ENCODE measurements at places on chromosomes 13 and 19. TPM values are rescaled to one million over a fixed set of nuclear protein-coding genes. Genes with fewer than 3 reads are reported as not detected.

The CYP2F1 gene
- polyA plus RNA-seq: 0.07 TPM

The URAD gene
- polyA plus RNA-seq: 0.39 TPM

The SLC10A2 gene
- 0.07 TPM for polyA plus RNA-seq

The PCSK4 gene
- polyA plus RNA-seq: 11.5 TPM

The LGI4 gene
- polyA plus RNA-seq: 9.8 TPM

The MATK gene
- 16.2 TPM for polyA plus RNA-seq

The CEACAM8 gene
- 0.41 TPM for polyA plus RNA-seq

DNA sequence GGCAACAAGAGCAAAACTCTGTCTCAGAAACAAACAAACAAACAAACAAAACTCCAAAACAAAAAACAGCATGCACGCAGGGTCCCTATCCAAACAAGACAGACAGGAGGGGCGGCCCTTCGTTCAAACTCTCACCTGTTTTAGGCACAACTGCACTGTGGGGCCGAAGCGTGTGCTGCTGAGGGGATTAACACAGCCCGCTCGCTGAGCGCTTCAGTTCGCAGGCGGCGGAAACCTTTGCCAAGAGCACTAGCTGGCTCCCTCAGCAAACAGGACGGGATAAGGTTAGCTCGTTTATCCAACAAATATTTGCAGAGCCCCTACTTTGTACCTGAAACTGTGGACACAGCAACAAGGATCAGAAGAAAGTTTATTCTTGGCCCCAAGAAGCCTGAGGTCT, 1.6 kb upstream of the ADPRHL1 start:
- DNase-seq: no peak

GRCh38 chr19:51098365-51099046, 9.7 kb downstream of the CTU1 start:
- no peak for DNase-seq

GRCh38 chr13:87356314-87356713, 314.9 kb upstream of the SLITRK5 start:
- DNase-seq: no peak

GRCh38 chr13:40488869-40489391, 177.5 kb downstream of the FOXO1 start:
- no peak for DNase-seq

DNA sequence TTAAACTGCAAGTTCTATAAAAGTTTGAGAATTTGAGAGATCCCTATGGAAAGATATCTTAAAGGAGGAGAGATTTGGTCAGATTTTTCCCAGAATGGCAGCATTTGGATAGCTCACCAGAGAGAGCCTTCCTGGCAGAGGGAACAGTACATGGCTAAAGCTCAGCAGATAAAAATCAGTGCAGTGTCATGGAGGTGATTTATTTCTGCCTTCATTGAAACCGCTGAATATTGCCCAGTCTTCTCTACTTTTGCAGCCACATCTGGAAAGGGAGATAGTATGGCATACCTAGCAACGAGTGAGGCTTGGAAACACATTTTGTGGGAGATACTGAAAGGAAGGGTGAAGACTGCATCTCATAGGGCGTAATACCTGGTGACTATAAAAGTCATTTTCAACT, 155.2 kb downstream of the RFC3 start:
- DNase-seq: no peak

GRCh38 chr13:30043631-30043925, 193.2 kb upstream of the UBL3 start:
- DNase-seq: no peak

- no peak for DNase-seq
These were observed 9.9 kb upstream of the ZNF227 start for GRCh38 chr19:44202470-44202869.

DNA sequence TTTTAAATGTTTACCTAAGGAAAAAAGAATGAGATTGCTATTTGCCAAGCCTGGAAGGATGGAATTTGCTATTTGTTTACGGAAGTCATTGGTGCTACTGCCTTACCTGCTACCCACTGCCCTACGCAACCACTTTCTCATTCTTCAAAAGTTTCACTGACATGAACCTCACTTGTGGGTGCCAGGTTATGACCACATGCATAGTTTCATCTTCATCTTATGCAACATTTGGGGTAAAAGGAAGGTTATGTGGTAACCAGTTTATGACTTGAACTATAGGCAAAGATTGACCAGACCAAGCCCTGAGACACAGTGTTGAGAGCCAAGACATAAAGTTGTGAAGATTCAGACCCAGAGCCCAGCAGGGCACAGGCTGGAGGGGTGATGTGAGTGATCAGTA, 142.5 kb downstream of the LACC1 start:
- DNase-seq: no peak

DNA sequence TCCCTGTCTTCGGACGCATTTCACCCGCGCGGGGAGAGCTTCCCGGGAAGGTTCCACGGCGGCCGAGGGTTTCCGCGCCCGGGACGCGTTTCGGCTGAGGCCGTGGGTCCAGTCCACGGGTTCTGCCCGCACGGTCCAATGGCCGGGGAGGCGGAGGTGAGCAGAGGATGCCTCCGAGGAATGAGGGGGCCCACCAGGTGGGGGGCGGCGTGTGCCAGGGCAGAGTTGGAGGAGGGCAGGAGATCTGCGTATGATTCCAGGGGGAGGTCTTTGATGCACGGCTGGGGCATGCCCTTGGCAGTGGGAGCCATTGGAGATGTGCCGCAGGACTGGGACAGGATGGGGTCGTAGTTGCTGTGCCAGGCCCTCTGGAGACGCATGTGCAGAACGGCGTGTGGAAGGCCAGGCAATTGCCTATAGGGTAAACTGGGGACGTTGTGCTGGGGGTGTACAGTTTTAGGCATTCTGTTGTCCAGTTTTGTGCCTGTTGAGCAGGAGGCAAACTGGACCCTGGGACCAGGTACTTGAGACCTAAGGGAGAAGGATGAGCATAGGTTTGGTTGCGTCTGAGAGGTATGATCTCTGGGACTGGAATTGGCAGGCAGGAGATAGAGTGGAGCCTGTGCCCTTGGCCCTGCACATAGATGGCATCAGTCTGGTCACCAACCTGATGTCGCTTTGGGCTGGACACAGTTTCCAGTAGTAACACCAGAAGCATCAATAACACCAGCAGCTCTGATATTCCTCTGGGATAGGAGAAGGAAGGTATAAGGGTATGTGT, 751 bp downstream of the ZNF584 start:
- no peak for DNase-seq

DNA sequence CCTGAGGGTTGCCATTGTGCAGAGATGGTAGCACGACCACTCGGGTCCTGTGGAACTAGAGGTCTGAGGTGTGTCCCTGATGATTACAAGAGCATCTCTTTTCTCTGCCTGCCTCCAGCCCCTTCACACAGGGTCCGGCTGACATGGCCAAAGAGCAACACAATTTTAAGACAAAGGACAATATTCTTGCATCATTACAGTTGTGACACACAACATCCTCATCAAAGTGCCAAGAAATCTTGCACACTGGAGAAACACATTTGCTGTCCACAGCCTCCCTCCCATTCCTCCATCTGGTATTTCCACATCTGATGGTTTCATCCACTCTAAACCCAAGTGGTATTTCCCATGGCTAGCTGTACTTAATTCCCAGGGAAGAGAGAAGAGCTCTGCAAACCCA, 12.8 kb downstream of the COL4A1 start:
- DNase-seq: no peak

- DNase-seq: no peak
These were observed 50.4 kb downstream of the TEX29 start for GRCh38 chr13:111370570-111371535.

- no peak for DNase-seq
These were observed 71.4 kb downstream of the DGKH start for GRCh38 chr13:42119875-42120274.

DNA sequence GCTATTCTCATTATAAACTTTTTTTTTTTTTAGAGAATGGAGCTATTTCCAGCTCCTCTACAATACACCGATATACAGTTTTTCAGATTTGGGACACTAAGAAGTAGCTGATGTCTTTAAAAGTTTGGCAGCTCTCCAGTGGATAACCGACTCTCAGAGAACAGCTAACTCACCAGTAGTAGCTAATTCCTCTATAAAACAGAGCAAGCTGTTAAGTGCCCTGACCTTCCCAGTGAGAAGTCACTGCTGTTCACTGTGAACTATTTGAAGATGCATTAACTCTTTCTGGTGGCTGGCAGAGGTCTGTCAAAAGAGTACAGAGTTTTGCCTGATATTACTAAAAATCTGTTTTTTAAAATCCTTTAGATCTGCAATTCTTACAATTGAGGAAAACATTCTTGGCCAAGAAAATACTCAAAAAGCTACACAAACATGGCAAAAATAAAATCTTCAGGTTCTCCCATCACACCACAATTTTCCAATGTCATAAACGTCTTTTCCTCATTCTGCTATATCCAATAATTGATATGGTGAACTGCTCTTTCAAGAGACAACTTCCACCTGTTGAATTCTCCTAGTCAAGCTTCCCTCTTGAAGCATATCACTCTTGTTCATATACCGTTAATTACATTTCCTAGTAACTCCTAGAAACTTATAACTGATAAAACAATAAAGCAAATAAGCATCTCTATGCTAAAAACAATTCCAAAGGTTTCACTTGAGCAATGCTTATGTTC, 44.2 kb downstream of the TBC1D4 start:
- DNase-seq: no peak

- no peak for DNase-seq
These were observed 196.9 kb downstream of the ZIC5 start for GRCh38 chr13:99774644-99775043.

GRCh38 chr19:979318-979741, 4.8 kb upstream of the WDR18 start:
- DNase-seq: no peak

- DNase-seq: no peak
These were observed 609 bp downstream of the EPS15L1 start for GRCh38 chr19:16470911-16471811.

DNA sequence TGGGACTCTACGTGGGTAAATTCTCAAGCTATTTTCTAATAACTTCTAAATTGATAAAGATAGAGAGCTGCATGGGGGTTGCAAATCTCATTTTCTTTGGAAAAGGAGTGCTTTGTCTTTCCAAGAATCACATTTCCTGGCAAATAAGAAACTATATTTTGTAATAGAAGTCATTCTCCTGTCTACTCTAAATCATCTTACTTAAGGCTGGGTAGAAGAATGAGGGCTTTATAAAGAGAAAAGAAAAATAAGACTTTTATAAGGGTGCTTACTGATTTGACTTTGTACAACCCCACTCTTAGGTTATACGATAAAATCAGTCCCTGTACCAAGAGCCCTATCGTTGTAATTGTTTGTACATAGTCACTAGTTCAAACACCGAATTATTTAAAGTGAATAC, 14.9 kb downstream of the ITGBL1 start:
- no peak for DNase-seq

DNA sequence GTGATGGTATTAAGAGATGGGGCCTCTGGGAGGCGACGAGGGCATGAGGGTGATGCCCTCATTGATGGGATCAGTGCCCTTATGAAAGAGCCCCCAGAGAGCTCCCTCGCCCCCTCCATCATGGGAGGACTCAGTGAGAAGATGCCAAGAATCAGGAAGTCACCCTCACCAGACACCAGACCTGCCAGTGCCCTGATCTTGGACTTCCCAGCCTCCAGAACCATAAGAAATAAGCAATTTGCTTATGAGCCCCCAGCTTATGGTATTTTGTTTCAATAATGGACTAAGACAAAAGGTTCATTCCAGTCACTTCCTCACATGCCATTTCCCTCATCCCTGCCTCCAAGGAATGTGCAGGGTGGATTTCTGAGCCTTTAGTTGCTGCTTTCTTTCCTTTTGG, 129.7 kb downstream of the KDM4B start:
- no peak for DNase-seq

- DNase-seq: no peak
These were observed 86.7 kb upstream of the GPR12 start for GRCh38 chr13:26847281-26847680.

- DNase-seq: no peak
These were observed 79.7 kb downstream of the LMO7 start for GRCh38 chr13:75715601-75716523.

- no peak for DNase-seq
These were observed 114.1 kb downstream of the TNFSF13B start for GRCh38 chr13:108383667-108384066.

DNA sequence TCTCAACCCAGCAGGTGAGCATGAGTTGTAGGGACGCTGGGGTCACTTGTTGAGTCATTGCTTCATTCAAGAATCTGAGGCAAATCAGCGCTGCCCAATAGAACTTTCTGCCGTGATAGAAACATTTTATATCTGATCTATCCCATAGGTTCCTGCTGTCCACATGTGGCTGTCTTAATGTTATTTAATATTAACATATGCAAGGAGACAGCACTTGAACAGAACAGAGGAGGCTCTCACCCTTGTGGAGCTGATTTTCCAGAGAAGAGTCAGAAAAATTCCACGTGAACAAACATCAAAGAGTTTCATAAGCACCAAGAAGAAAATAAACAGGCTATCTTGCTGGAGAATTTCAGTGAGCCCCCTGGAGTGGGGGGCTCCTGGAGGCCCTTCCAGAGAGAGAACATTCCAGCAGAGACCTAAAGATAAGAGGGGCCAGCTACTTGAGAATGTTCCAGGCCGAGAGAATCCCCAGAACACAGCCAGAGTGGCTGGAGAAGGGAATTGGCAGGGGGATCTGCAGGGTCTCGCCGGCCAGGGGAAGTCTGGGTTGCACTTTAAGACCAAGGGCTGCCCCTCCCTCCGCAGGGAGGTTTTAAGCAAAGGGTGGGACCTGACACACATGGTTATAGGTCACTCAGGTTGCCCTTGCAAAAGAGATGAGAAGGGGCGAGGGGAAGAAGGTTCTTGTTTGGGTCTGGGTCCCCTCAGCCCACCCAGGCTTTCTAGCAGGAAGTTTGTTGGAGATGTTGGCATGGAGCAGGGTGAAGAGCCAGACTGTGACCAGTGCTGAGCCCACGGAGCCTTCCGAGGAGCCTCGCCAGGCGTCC, 135.7 kb downstream of the CRYL1 start:
- no peak for DNase-seq

DNA sequence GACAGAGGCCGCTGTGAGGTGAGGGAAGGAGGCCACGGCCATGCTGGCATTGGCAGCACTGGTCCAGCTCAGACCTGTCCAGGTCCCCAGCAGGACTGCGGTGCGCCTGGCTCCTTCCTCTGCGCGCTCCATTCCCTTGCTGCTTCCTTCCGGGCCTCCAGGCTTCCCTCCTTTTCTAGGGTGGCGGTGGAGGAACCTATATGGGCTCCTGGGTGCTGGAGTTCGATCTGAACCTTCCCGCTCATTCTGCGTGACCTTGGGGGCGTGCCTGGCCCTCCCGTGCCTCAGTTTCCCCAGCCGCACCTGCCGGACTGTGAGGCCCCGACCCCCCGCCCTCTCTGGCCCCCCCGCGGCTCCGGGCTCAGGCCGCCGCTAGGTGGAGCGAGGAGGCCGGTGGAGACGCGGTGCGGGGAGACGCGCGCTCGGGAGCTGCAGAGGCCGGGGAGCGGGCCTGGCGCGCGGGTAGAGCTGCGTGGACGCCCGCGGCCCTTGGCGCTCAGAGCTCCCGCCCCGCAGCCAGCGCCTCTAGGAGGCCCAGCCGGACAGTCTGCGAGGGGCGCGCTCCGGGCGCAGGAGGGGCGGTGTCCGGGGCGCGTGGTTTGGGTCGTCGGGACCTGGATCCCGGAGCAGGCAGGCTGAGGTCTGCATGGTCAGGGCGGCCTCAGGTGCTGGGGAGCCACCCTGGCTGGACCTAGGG, 29.9 kb downstream of the EFNA2 start:
- DNase-seq: no peak
